Mesothelial cell of epicardium (in vitro differentiated cells): ENCODE measurements at places on chromosomes 7 and 10. TPM values are rescaled to one million over a fixed set of nuclear protein-coding genes. Genes with fewer than 3 reads are reported as not detected.

DNA sequence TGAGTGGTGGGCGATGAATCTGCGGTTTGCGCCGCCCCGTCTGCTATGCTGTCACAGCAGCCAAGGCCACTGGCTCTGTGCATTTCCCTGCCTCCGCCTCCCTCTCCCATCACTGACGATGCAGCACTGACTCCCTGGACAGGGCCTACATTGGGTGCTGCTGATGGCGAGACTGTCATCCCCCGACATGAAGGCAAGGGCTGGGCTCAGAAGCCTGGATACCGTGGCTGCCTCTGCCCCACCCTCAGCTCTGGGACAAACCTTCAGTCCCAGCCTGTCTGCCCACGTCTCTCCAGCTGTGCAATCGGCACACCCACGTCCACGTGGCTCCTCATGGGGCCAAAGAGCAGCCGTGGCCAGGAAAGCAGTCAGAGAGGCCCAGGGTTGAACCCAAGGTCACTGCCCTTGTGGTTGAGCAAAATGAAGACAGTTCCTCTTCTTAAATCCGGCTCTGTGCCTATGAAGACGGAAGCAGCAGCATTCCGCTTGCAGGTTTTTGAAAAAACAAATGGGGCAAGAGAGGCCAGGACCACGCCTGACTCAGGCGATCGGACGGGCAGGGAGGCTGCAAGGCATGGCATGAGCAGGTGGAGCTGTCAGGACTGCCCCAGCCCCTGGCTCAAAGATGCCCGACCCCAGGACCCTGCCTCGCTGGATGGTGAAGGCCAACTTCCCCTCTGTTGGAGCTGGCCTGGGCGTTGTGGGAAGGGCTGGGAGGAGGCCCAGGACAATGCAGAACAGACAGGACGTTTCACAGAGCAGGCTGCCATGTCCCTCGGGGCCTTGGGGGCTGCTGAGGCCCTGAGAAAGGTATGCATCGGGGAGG lies 517.5 kb downstream of the DNAJB6 start:
- peaks cover 5% of the 10 kb centered on the region for H3K4me1 ChIP-seq
- H3K27me3 ChIP-seq, result peaks cover 19% of the 10 kb centered on the region
- H3K27ac ChIP-seq, result no peak overlapping the region
- no peak overlapping the region for H3K4me3 ChIP-seq
- DNase-seq, result no peak

DNA sequence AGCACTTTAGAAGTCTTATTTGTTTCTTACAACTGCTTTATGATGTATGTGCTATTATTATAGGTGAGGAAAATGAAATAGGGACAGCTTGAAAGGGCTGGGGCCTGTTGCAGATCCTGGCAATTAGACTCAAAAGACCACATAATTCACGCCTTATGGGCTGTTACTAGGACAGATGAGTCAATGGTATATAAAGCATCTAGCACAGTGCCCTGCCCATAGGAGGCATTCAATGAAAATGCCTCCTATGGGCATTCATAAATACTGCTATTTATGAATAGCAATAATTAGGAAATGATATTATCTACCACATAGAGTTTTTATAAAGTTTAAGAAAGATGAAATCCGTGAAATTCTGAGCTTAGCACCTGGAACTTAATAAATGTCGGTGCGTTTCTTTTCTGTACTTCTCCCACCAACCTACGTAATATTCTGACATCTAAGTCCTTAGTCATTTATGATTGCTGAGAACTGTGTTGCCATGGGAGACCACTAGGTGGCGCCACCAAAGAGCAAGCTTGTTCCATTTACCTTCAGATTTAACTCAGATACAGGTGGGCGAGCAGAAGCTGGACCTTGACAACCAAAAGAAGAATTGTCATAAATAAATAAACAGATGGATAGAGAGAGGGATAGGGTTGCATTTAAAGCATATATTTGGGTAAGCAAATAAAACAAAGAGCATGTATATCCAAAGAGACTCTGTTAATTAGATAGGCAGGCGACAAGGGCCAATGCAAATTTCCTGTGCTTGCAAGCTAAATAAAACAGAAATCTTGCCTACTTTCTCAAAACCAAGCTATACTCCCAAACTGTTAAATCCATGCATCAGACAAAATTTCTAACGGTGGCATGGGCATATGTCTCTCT lies 699.9 kb downstream of the INHBA start:
- peaks cover 4% of the 10 kb centered on the region for H3K4me1 ChIP-seq
- DNase-seq, result no peak
- H3K27ac ChIP-seq, result no peak overlapping the region
- no peaks in the 10 kb centered on the region for H3K36me3 ChIP-seq
- no peak overlapping the region for H3K4me3 ChIP-seq
- H3K27me3 ChIP-seq, result no peaks in the 10 kb centered on the region

AKR1D1 gene
- not detected in 3 replicates for total RNA-seq

ADAM8 gene
- 14.3 to 16.9 TPM (median 16.9 TPM) in 3 replicates for total RNA-seq

MTERF1 gene
- total RNA-seq, result 14.7 to 19.3 TPM (median 15.2 TPM) in 3 replicates
